ENCODE measurements at places on chromosomes 4 and X.

DNA sequence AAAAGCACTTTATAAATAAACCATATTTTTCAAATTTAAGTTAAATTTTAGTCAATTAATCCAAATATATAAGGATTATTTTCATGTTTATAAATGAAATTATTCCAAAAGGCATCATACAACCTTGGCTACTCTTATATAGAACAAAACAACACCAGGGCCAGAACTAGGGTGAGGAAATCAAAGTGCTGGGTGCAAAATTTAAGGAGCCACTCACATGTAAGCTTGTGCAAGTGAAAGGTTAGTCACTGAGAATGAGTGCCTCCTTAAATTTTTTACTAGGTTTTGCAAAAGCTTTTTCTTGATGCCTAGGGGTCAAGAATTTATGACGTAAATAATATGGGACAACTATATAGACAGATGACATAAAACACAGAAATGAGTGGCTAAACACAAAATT is 83.4 kb upstream of the COX18 start:
- DNase-seq: no peak

DNA sequence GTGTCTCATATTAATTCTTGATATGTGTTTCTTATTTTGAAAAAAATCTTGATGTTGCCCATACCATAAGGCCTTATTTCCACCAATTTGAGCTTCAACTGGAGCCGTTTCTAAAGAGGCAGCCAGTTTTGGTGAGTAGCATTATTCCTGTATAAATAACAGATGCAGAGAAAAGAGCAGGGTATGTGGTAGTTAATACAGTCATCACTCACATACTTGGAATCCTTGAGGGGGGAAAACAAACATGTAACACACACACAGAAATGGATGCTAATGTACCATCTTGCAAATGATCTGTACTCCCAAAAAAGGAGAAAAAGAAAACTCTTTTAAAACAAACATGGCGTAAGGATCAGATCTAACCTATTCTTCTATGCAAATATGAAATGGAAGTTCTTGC is 389.7 kb downstream of the GPM6A start:
- no peak for DNase-seq

GRCh38 chr4:157896726-157897125 is 276.1 kb downstream of the GASK1B start:
- DNase-seq: no peak

GRCh38 chrX:9738151-9738550 is 27.5 kb downstream of the GPR143 start:
- no peak for DNase-seq

DNA sequence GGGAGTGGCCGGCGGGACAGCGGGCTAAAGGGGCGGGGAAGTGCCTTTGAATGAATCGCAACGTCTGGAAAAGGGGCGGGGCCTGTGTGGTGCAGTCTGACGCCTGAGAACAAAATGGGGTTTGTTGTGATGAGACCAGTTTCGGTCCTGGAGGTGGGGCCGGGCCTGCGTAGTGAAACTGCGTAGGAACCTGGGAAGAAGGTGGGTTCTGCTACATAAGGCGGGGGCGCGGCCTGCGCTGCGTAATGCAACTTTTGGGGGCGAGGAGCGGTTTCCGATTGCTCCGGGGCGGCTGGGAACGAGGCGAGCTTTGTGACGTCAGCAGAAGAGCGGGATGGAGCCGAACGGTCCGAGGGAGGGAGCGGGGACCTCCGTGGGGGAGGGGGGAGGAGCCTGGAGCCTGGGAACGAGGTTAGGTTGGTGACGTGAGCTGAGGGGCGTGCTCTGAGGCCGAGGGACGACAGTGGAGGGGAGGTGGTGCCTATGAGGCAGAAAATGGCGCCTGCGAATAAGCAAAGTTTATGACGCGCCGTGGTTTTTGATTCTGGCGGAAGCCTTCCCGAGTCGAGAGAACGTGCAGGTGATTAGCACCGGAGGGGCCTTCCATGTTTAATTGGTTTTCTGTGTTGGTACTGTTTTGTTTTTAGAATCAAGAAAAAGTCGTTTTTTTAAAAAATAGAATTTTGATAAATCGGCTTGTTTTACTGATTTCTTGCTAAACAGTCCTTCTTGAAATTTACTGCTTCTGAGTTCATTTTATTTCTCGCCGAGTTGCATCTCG is 714 bp downstream of the USP11 start:
- DNase-seq: peak; percentile 93

DNA sequence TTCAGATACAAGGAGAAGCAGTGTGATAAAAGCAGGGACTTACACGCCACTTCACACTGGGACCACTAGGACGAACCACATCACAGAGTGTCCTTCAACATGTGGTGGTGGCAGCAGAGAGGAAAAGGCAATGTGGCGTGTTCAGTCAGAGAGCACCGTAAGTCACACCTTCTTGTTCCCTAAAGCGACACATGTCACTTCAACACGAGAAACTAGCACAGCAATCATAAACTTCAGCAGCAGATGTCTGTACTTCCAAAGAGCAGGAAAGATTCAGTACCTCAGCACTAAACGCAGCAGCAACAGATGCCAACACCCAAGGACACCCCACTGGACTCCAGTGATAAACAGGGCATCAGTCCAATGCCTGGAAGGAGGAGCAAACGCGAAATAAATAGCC is 96.7 kb downstream of the AREG start:
- DNase-seq: no peak

DNA sequence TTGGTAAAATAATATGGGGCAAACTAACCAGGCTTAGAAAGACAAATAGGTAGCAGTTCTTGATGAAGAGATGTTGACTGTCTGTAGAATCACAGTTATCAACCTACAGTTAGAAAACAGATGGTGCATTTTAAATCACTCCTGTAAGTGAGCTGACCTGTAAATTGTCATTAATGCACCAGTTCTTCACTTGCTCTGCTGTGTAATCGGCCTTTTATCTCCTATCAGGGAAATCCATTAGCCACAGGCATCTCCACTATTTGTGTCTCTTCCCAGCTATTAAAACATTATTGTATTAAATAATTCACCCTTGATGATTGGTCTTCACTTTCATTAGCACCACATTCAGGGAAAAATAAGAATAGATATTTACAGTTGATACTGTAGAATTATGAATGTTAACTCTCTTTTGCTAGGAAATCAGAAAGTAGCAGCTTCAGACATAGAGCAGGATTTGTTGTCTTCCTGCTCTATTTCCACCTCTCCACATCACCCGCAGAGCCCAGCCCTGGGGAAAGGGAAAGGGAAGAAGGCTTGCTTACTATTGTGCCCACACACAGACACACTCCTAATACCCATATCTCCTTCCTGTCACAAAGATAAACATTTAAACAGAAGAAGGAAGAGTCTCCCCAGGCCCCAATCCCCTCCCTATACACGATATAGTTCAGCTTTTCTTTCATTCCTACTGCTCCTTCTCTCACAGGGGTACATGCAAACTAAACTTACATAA is 97.1 kb downstream of the REELD1 start:
- DNase-seq: no peak

- DNase-seq: no peak
These were observed 58.1 kb downstream of the FNIP2 start for GRCh38 chr4:158826882-158827281.

GRCh38 chrX:50643525-50644137 is 170.4 kb downstream of the SHROOM4 start:
- no peak for DNase-seq

GRCh38 chr4:16593386-16593785 is 305.1 kb downstream of the LDB2 start:
- DNase-seq: no peak

DNA sequence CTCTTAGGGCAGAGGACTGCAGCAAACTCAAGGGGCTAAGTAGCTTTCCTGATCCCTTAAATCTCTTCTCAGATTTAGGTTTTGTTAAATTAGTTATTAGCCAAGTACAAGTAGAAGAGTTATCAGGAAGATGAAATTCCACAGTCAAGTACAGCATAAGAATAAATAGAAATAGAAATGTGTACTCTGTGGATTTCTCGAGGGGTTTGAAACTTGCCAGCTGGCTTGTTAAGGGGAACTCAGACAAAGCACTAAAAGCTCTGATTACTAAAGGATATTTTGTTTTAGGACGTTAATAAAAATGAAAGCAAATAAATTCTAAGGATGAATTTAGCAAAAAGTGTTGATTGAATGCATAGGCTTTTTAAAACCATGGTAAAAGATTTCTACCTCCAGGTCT is 654.6 kb downstream of the RAPGEF2 start:
- no peak for DNase-seq

- DNase-seq: no peak
These were observed 159.1 kb upstream of the HS3ST1 start for GRCh38 chr4:11587797-11588196.

DNA sequence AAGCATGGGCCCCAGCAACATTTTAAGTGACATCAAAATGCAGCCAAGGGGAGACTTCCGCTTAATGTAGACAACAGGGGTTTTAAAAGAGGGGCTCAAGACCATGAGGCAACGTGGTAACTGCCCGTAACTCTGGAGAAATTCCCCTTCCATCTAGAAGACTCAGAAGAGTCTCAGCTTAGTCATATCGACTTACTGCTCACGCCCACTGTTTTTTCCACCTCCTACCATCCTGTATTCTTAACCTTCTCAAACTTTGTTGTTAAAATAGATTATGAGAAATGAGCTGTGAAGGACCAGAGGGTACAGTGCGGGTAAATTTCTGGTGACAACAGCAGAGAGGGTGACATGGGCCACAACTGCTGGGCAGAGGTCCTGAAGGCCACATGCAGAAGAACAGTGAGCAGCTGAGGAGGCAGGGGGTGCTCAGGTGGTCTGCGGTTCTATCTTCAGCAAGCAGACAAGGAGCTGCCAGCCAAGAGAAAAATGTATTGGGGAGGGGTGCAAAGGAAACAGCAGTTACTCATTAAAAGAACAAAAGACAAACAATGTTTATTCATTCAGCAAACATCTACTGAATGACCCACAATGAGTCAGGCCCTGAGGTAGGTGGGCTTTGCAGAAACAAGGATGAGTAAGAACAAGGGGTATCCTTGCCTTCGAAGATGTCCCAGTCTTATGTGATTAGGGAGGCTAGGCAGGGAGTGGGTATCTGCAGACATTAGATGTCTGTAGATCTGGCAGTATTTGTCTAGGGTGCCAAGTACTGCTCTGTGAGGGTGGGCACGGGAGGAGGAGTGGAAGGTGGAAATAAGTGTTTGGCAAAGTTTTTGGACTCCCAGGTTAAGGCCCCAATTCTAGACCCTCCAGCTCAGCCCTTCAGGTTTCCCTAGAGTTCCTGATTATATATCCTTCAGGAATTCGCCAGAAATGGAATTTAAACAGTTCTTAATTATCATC is 175.3 kb downstream of the TSPAN5 start:
- peak; percentile 75 for DNase-seq

- no peak for DNase-seq
These were observed 43.6 kb downstream of the RAPGEF2 start for GRCh38 chr4:159146488-159146887.

GRCh38 chr4:151117371-151117962 is 18.0 kb downstream of the RPS3A start:
- DNase-seq: no peak

DNA sequence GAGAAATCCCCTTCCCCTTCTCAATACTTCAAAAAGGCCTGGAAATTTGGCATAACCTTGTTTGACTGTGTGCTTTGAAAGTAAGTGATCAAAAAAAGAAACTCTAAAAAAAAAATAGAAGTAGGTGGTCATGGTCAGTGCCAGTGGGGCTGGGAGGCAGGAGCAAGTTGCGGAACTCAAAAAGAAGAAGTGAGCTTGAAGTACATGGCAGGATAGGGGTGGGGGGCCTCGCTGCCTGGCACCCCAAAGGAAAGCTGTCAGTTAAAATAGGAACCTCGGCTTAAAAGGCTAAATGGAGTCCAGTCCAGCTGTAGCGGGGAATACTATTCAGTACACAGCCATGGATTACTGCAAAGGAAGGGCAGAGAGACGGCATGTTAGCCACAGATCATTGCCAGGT is 12.2 kb upstream of the NKRF start:
- no peak for DNase-seq
